ENCODE measurements at places on chromosomes 11 and 22.
A peak's percentile ranks its signal among the peaks of the same experiment; 100 is the strongest.

DNA sequence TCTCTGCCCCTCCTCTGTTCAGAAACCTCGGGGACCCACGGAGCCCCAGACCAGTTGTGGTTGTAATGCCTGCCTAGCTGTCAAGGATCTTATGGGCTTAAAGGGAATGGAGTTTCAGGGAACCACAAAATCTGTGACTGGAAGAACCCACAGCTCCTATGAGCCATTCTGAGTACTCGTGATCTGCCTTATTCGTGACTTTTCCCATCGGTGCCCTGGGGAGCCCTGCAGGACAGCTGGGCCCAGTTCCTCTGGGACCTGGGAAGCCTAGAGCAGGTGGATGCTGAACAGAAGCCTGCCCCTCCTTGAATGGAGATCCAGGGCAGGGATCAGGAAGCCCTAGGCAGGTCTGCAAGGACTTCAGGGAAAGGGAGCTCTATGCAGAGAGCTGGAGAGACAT, 42.1 kb upstream of the TTC12 start:
- no peak for DNase-seq

DNA sequence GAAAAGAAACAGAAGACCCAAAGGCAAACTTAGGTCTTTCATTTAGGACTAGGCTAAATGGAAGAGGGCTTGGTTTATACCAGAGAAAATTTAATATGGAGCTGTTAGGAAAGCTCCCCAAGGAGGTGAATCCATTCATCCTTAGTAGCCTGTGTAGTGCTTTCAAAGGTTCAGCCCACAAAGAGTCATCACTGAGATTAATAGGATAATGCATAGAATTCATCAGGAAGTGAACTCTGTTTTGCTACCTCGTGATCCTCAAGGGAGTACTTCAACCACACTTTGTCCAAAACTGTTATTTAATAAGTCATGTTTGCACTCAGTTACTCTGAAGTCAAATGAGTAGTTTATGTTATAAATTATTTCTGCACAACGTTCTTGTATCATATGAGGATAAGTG, 43.3 kb upstream of the MMP7 start:
- no peak for DNase-seq

GRCh38 chr11:71208011-71208774, 44.2 kb downstream of the SHANK2 start:
- no peak for DNase-seq

GRCh38 chr11:77171885-77172665, 44.0 kb downstream of the MYO7A start:
- DNase-seq, result no peak

GRCh38 chr11:1167751-1168231, 10.0 kb downstream of the MUC5AC start:
- DNase-seq, result no peak

DNA sequence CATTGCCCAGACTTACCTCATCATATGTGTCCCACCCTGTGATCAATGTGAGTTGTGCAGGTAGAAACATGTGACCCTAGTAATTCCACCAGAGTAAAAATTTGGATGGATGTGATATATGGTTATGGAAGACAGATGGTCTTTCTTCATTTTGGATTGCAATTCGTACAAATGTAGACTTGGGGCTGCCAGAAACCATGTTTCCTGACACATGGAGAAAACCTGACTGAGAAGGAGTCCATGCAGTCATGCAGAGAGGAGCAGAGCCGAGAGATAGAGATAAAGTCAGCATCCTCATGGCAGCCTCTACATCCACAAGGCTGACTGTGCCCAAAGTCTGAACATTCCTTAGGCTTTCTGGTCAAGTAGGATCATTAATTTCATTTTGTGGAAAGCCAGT, 678.1 kb upstream of the KIRREL3 start:
- DNase-seq, result no peak

DNA sequence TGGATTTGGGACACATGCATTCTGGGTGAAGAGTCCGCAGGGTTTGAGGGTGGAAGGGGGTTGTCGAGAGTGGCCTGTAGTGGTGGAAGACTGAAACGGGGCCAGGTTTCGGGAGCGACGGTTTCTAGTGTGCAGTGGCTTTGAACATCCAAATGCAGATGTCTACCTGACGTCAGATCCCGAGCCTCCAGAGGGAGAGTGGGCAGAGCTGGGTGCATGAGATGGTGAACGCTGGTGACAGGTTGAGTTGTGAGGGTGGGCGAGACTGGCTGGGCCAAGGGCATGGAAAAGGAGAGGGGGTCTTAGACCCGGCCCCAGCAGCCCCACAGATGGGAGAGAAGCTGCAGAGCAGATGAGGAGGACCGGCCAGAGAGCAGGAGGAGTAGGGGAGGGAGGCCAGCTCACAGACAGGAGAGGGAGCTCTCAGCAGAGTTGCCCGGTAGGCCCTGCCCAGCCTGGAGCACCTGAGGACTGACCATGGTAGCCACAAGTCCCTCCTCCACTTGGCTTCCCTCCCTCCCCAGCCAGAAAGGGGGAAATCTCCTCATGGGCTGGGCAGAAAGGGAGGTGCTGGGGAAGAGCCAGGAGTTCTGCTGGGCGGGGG, 14.2 kb downstream of the KCNJ4 start:
- no peak for DNase-seq

DNA sequence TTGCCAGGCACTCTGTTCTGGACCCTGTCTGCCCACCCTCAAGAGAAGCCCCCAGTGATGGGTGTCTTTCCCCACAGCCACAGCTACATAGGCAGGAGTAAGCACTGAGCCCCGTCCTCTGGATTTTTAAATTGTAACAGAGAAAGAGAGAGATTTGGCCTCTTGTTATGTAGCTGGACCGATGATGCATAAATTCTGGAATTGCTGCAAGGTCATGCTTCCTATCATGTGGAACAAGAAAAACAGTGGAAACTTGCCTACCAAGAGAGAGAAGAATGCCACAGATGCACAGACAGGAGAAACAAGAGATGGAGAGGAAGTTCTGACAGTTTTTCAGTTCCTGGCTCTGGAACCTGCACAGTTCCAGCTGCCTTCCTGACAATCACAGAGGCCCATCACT, 150.2 kb downstream of the ETS1 start:
- no peak for DNase-seq

- DNase-seq, result peak; percentile 71
These were observed 844 bp downstream of the PCF11 start for GRCh38 chr11:83157594-83158356.

DNA sequence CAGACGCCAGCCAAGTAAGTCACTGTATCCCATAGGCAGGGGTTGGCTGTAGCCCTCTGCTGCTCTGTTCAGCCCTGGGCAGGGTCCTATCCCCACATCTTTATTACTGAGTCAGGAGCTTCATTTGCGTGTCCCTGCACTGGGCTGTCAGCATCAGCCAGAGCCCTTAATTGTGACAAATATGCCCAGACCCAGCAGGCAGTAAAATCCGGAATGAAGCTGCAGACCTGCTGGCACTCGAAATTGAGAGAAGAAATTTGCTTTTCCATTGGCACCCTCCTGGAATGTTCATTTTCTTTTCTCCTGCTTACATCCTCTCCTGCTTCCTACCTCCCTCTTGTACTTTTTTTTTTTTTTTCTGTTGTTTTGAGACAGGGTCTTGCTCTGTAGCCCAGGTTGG, 43.8 kb downstream of the CEP164 start:
- DNase-seq, result no peak

DNA sequence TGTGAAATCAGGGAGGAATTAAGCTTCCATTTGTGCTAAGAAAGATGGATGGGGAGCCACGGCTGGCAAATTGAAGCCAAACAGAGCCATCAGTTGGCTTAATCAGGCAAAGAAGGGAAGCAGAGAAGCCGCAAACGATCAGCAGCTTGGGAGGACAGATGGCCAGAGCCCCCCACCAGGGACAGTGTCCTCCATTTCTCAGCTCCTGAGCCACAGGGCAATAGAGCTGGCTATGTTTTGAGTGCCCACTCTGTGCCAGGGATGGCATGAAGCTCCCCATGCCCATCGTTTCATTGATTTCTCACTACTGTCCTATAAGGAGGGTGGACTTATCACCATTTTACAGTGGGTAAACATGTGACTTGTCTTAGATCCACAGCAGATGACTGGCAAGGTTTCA, 126.3 kb upstream of the ASPHD2 start:
- no peak for DNase-seq

DNA sequence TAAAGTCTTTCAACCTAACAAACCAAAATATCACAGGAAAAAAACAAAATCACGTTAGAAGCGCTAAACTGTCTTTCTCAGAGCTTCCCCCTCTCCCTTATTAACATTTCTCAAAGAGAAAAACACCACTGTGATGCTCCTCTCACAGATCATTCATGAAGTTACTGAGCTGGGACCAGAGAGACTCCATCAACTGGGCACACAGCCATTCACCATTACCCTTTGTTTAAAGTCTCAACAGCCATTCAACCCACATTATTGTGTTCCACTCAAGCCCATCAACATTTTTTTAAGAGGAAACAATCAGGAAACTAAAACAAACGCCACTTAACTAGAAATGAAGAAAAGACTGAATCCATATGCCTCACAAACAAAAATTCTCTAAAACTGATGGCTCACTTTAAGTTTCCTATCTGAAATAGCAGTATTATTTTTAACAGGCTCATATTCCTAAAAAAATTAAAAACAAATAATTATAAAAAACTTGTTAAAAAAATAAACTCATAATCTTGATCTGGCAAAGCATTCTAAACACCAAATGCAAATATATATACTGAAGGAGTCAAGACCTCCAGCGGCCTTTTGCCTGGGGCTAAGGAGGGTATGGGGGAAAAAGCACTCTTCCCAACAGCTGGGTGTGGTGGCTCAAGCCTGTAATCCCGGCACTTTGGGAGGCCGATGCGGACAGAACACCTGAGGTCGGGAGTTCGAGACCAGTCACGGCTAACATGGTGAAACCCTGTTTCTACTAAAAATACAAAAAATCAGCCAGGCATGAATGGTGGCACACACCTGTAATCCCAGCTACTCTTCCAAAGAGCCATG, 14.0 kb downstream of the CELF1 start:
- DNase-seq, result no peak

DNA sequence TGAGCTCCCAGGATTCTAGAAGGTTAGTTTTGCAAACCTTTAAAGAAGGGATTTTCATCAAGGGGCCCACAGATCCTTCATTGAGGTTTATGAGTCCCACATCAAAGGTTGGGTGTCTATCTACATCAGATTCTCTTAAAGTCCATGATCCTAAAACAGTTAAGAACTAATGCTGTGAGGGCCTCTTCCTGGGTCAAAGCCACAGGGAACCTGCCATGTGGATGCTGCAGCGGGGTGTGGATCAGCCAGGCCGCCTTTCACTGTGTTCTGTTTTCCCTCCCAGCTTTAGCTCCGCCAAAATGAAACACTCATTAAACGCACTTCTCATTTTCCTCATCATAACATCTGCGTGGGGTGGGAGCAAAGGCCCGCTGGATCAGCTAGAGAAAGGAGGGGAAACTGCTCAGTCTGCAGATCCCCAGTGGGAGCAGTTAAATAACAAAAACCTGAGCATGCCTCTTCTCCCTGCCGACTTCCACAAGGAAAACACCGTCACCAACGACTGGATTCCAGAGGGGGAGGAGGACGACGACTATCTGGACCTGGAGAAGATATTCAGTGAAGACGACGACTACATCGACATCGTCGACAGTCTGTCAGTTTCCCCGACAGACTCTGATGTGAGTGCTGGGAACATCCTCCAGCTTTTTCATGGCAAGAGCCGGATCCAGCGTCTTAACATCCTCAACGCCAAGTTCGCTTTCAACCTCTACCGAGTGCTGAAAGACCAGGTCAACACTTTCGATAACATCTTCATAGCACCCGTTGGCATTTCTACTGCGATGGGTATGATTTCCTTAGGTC, 5.3 kb downstream of the SERPIND1 start:
- no peak for DNase-seq

DNA sequence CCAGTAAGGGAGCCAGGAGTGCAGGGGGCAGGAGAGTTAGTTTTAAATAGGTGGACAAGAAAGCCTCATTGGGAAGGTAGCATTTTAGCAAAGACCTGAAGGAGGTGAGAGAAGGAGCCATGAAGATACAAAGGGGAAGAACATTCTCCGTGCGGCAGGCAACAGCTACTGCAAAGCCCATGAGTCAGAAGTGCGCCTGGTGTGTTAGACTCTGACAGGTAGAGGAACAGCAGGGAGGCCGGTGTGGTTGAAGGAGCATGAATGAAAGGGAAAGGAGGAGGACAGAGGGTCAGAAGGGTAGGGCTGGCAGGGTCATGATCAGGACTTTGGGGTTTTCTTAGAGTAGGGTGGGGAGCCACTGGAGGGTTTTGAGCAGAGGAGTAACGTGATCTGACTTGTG, 34.5 kb upstream of the PAMR1 start:
- no peak for DNase-seq

DNA sequence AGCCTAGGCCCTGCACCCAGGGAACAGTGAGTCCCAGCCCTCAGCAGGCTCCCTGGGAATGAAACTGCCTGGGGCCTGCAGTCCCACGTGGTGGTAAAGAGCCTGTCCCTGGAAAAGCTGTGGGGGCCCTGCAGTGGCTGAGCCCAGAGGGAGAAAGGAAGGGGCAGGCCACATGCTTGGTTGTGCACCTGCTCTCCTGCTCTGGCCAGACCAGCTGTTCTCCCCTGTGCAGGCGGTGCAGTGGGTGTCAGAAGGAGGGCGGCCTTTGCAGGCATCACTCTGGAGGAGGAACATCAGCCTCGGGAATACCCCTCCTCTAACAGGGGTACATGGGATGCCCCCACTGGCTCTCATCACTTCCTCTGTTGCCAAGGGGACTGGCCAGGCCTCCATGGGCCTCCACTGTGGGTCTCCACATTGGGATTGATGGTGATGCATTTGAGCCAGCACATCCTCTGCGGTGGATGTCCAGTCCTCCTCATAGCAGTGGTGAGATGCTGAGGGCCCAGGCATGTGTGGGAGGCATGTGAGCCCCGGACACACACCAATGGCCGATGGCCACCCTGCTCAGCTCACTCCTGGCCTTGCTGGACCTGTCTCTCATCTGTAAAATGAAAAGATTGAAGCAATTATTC, 690.4 kb downstream of the BRD1 start:
- no peak for DNase-seq

GRCh38 chr22:46185283-46185682, 35.0 kb downstream of the PPARA start:
- DNase-seq, result no peak

DNA sequence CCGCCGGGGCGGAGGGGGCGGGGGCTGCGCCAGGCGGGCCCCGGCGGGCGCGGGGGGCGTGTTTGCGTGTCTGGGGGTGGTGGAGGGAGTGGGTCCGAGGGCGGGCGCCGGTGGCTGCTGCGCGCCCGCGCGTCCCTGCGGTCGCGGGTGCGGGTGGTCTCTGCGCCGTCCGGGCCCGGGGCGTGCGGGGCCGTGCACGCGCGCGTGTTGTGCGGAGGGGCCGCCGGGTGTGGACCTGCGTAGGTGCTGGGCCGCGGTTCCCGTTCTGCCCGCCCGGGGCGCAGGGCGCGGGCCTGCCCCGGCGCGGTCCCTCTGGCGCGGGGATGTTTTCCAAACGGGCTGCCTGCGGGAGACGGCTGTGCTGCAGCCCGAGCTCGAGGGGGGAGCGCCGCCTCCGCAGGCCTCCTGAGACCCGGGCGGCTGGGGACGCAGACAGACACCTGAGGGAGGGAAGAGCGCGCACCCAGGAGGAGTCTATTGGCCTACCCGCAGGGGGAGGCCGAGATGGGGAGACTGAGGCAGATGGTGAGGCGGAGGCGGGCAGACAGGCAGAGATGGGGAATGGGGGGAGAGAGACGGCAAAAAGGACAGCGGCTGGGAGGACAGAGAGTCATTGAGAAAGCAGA, 442 bp downstream of the PELI3 start:
- no peak for DNase-seq
